ENCODE measurements at places on chromosomes 3 and 15.

DNA sequence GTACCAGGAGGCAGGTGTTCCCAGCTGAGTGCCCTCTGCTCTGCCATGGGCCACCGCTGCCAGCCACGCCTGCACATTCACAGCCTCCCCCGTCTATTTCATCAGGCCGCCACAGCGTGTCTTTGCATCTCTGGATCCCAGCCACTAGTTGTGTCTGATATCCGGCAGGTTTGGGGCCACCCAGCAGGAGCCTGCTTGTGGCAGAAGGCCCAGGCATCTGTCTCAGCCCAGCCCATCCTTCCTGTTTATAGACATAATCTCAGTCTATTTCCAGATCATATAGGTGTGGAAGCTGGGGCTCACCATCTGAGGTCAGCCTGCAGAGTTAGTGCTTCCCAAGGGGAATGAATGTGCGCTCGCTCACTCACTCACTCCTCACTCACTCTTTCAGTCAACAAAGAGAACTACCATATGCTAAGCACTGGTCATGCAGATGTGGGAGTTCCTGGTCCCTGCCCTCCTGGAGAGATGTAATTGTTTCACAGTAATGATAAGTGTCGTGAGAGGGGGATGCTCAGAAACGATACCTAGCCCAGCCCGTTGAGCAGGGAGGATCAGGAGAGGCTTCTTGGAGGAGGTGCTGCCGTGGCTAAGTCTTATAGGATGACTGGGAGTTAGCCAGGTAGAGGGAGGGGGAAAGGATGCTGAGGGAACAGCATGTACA, 60.6 kb downstream of the FGD5 start:
- no peak for DNase-seq

- DNase-seq, result no peak
These were observed 17.2 kb upstream of the FOXP1 start for GRCh38 chr3:71600646-71601288.

DNA sequence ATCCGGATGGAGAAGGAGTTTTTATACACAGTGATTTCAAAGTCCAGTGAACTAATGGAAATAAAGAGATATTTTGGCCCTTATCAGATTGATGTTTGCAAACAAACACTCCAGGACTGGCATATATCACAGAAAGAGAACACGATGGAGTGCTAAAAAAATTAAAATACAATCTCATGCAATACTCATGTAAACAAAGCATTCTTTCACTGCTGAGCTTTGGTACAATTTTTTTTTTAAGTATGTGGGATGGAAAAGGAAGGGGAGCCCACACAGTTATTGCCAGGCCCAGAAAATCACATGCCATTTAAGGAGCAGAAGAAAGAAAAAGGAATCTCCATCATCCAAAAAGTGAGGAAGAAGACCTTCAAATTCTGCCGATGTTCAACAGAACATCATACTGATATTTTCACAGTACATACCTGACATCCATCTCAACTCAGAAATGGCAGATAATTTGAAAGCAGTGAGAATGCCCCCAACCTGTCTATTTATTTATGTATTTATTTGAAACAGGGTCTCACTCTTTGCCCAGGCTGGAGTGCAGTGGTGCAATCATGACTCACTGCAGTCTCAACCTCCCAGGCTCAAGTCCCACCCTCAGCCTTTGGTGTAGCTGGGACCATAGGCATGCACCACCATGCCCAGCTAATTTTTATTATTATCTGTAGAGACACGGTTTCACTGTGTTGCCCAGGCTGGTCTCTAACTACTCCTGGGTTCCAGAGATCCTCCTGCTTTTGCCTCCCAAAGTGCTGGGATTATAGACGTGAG, 107.5 kb upstream of the SLC2A2 start:
- DNase-seq, result no peak

- no peak for DNase-seq
These were observed 171.8 kb downstream of the SMAD6 start for GRCh38 chr15:66873856-66874255.

GRCh38 chr3:15919971-15920370, 122.2 kb upstream of the ANKRD28 start:
- no peak for DNase-seq

GRCh38 chr3:100760377-100760776, 51.1 kb downstream of the TFG start:
- no peak for DNase-seq

- DNase-seq, result no peak
These were observed 106.0 kb downstream of the UBE2E2 start for GRCh38 chr3:23308986-23309625.

GRCh38 chr3:185646382-185647133, 60.5 kb downstream of the SENP2 start:
- no peak for DNase-seq

DNA sequence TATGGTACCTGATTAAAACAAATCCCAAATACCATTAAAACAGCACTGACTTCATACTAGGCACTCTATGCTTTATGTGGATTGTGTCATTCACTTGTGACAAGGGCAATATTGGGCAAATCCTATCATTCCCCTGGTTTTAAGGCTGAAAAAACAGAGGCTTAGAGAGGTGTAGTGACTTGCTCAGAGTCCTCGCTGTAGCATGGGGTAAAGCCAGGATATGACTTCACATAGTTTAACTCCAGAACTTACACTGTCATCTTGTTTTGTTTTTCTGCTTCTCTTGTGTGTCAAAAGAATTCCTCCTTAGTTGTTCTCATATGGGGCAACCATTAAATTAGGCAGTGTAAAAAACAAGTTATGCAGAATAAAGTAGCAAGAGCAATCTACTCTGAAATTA, 40.3 kb upstream of the ICE2 start:
- no peak for DNase-seq

DNA sequence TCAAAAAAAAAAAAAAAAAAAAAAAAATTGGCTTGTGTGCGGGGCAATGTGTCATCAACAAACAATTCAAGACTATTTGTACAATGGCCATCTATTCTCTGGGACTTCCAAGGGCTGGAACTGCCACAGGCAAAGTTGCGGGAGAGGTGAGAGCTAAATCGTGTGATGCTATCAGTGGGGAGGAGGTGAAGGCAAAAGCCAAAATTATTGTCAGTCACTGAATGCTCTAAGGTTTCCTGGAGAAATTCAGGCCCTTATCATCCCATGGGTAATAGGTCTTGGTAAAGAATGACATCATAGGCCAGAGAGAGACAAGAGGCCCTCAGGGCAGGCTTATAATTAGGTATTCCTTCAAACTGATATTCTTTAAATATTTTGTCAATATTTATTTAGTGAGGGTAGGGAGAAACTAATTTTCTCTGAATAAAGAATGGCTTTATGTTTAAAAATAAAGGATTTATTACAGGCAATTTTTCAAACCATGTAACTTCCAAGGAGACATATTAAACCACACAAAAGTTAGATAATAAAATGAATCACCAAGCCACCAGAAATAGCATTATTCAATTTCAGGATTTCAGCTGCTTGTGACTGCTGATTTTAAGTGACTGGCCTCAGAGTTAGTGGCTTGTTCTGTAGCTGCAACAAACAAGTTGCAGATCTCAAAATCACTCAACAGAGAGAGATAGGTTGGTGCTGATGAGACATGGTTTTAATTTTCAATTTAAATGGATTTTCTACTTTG, 226.3 kb upstream of the MRPL3 start:
- no peak for DNase-seq

DNA sequence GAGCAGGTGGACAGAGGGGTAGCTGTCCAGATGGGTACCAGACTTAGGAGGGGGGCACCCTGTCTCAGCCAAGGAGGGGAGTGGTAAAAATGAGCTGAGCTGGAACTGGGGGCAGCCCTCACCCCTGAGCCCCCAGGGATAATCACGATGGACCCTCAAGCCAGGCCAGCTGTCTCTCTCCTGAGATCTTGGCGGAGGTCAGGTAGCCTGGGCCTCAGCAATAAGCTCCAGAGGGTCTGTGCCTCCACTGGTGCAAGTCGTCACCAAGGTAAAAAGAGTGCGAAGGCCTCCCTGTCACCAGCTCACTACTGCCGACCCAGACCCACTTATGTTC, 5.1 kb downstream of the SLC38A3 start:
- no peak for DNase-seq

DNA sequence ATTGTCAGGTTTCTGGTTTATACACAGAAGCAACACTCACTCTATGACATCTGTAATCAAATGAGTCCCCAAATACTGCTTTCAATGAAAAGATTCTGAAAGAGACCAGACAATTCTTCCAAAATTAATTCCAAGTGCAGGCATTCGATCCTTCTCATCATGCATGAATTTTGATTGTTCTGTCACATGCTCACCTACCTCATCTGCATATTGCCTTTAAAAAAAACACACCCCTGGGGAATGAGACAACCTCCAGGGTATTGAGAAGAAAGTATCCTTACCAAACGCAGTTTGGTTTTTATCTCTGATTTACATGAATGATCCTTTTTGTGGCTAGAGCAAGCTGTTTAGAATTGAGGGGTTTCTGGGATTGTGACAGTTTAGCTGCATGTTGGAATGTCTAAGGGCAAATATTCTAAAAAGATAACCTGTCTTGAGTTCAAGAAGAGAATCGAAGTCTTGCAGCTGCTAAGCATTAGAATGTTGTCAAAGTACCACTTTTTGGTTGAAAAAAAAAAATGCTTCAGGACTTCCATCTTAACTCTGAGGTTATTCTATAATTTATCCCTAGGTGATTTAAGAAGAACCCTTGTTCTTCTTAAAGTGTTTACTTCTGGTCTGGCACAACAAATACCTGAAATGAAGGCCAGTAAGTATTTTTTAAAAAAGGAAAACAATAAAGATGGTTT, 653.1 kb downstream of the RBMS3 start:
- no peak for DNase-seq

GRCh38 chr3:129485721-129486663, 42.4 kb upstream of the RHO start:
- DNase-seq, result no peak

- no peak for DNase-seq
These were observed 175.6 kb downstream of the AKAP13 start for GRCh38 chr15:85555875-85556617.
